ENCODE measurements at places on chromosomes 7 and 10. TPM values are rescaled to one million over a fixed set of nuclear protein-coding genes. Genes with fewer than 3 reads are reported as not detected.

Gene CC2D2B
- 0.13 TPM for total RNA-seq

Gene CPA5
- not detected for total RNA-seq

Gene ZP3
- total RNA-seq, result not detected

Gene PODXL
- total RNA-seq, result 52.8 TPM

Gene OR2A7
- 6.2 TPM for total RNA-seq

- no peak for DNase-seq
These were observed 13.5 kb downstream of the EPHB6 start for GRCh38 chr7:142868188-142868985.

DNA sequence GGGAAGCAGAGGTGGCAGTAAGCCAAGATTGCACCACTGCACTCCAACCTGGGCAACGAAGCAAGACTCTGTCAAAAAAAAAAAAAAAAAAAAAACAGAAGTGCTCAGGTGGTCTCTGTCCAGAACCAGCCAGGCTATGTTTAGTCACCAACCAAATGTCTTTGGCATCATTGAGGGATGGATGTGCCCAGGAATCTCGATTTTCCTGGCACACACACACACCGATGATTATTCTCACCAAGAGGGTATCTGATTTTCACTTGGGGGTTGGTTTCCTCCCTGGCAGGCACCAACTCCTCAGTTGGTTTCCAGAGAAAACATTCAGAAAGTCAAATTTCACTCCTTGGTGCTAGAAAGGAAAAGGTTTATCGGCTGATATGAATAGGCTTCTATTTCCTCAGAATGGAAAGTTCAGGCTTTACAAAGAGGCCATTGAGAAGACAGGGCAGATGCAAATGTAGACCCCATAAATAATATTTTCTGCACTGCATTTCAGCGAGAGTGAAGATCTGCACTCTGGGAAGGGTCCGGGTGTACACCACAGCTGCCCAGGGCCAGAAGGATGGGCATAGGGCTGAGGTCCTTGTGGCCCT lies 154.8 kb downstream of the TNS3 start:
- DNase-seq, result no peak

GRCh38 chr7:4189131-4189570 lies 492.9 kb upstream of the FOXK1 start:
- DNase-seq, result peak; percentile 79

- DNase-seq, result no peak
These were observed 13.3 kb upstream of the SLC18A3 start for GRCh38 chr10:49596836-49597235.

GRCh38 chr10:125159932-125160855 lies at the start of gene CTBP2:
CTBP2 (minus strand) TSS chr10:125160563.
- peak; percentile 84 for DNase-seq

DNA sequence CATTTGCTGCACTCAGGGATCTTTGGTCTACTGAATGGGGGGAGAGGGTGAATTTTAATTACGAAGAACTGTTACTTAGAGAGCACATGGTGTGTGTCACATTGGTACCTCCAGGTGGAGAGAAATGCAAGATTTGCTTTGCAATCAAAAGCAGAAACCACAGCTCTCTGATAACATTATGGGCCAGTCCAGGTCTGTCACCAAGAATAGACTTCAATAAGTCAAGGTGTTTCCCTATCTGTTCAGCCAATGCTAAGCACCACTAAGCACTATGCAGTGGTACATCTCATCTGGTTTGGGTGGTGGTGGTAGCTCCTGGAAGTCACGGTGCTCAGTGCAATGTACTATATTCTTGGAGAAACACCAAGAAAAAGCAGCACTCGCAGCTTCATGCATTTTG lies 119.6 kb upstream of the AFAP1L2 start:
- DNase-seq, result no peak

DNA sequence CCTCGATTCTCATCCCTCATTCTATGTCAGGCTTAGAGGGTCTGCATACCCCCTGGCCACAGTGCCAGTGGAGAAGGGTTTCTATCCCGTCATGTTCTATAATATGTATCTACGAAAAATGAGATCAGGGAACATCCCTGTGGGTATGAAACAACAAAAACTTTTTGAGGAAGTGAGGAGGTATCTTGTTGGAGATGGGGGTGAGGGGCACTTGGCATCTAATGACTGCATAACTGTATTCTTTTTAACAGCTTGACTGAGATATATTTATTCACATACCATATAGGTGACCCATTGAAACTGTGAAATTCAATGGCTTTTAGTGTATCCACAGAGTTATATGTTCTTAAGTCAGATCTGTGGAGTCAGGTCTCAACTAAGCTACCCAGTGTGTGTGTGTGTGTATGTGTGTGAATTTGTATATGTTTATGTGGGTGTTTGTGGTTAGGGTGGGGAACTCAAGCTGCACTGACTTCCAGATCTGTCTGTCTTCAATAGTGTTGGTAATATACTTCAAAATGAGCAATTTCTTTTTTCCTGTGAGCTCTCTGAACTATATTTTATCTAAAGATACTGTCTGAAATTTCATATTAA lies 528.9 kb downstream of the CNTNAP2 start:
- DNase-seq, result no peak

DNA sequence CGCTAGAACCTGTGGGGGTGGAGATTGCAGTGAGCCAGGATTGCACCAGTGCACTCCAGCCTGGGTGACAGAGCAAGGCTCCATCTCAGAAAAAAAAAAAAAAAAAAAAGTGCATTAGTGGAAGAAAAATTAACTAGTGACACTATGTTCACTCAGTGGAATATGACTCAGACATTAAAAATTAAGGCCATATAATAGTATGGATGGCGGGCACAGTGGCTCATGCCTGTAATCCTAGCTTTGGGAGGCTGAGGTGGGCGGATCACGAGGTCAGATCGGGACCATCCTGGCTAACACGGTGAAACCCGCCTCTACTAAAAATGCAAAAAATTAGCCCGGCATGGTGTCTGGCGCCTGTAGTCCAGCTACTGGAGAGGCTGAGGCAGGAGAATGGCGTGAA lies 3.4 kb downstream of the PHYH start:
- no peak for DNase-seq

DNA sequence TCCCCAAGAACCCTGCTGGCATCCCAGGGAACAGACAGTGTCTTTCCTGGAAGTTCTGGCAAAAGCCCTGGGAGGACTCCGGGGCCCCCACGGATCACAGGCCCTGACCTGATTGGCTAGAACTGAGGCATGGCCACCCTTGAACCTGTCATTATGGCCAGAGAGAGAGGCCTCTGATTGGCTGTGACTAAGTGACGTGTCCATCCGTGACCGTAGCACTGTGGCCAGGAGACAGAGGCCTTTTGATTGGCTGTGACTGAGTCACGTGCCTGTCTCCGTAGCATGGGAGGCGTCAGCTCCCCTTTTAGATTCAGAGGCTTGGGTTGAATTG lies 163.8 kb downstream of the RGS10 start:
- DNase-seq, result no peak

Data from hepatocyte (in vitro differentiated cells).